HS-5 (cell line): ENCODE measurements at places on chromosomes 7 and 10.
A peak's percentile ranks its signal among the peaks of the same experiment; 100 is the strongest.

GRCh38 chr7:97005183-97006054 is at the start of gene DLX6:
DLX6 (plus strand) TSS chr7:97005553; CDS start chr7:97005978, 425 bp downstream.
- peak; percentile 42 for DNase-seq

GRCh38 chr7:16348251-16348650 is 73.1 kb downstream of the CRPPA start:
- no peak for DNase-seq

DNA sequence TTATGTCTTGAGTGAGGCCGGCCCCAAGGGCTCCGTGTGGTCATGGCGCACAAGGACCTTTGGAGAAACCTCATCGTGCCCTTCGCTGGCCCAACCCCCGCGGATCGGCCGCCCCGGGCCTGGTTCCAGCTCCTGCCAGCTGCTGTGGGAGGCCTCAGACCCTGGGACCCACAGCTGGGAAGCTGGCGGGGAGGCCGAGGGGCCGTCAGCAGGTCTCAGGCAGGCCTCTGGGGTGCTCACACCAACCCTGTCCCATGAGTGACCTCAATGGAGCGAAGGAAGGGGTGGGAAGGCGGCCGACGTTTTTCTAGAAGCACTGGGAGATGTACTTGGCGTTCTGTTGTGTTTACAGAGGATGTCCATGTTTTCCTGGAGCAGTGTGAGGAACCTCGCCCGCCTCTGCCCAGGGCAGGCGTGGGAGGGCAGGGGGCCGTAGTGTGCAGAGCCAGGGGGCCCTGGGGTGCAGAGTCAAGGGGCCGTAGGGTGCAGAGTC is 18.6 kb upstream of the ADGRA1 start:
- DNase-seq = no peak

DNA sequence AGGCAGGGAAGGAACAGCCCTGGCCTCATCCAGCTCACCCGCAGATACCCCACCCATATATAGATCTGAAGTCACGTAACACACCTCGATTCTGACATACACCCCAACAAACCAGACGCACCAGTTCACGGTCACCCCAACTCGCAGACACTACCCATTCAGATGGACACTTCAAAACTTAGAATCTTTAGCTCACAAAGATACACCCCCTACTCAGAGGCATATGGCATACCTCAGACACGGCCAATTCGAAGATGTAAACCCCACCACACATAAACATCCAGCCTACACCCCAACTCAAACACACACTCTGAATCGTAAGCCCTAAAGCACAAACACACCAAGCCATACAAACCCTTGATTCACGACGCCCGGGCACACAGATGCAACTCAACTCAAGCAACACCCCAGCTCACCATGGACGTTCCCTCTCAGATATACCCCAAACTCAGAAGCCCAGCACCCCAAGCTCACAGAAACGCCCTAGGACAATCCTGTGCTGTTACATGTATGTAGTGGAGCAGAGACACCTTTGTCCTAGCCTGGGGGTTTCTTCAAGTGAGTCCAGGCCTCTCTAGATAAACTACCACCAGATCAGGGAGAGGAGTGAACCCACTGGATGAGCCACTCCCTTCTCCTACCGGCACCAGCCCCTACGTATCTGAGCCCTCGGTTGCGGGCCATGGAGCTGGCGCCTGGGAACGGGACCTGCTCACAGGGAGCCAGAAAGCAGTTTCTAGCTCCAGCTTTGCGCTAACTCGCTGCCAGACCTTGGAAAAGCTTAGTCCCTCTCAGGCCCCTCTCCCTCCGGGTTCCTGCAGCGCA is 8.8 kb downstream of the PSD start:
- DNase-seq = no peak

GRCh38 chr7:47332681-47333553 is 249.0 kb downstream of the TNS3 start:
- DNase-seq = no peak

DNA sequence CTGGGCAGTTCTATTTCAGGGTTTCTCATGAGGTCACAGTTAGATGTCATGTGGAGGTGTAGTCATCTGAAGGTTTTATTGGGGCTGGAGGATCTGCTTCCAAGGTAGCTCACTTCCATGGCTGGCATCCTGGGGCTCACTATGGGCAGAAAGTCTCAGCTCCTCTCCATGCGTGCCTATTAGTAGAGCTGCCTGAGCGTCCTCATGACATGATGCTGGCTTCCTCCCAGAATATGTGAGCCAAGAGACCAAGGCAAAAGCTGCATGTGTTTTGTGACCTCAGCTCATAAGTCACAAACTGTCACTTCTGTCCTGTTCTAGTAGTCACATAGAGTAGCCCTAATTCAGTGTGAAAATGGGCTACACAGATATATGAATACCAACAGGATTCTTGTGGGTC is 524.4 kb downstream of the SUGCT start:
- DNase-seq = no peak

GRCh38 chr7:158301207-158301606 is 286.4 kb downstream of the PTPRN2 start:
- no peak for DNase-seq
